Esophagus muscularis mucosa (tissue), 4 donors: ENCODE measurements at places on chromosomes 16 and 17. TPM values are rescaled to one million over a fixed set of nuclear protein-coding genes. Genes with fewer than 3 reads are reported as not detected.

Gene HEXD
- 23.3 TPM for total RNA-seq

Gene TBC1D3E
- total RNA-seq = not detected

Gene BAIAP2
- total RNA-seq = 54.5 TPM

Gene C17orf100
- 1.5 TPM for total RNA-seq

Gene KRT28
- total RNA-seq = not detected

DNA sequence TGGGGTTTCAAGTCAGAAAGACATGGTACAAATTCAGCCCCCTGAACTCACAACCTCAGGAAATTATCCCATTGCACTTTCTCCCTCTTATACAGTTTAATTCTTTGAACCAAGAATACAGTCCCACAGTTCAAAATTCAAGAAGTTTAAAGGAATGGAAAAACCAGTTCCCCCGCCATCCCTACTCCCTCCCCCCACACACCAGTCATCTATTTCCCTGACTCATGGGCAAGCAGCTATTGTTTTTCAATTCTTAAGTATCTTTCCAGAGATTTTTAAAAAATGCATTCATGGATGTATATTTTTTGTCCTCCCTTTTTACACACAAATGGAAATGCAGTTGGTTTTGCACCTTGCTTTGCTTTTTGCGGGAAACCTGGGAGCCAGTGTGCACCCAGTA is 7.3 kb downstream of the SYCE1L start:
- no peaks in the 10 kb centered on the region for H3K36me3 ChIP-seq
- no peak overlapping the region for H3K27ac ChIP-seq
- no peaks in the 10 kb centered on the region for H3K4me1 ChIP-seq
- H3K27me3 ChIP-seq = no peaks in the 10 kb centered on the region

- H3K27ac ChIP-seq = no peak overlapping the region
- H3K36me3 ChIP-seq = no peaks in the 10 kb centered on the region
- no peaks in the 10 kb centered on the region for H3K27me3 ChIP-seq
- H3K4me1 ChIP-seq = no peaks in the 10 kb centered on the region
- DNase-seq = no peak
- no peak overlapping the region for H3K4me3 ChIP-seq
These were observed 231.1 kb downstream of the COPRS start for GRCh38 chr17:31627960-31628359.

GRCh38 chr16:81612351-81613163 is 166.5 kb upstream of the PLCG2 start:
- peak overlapping the region; percentile 10 for H3K27ac ChIP-seq
- peaks cover 20% of the 10 kb centered on the region for H3K36me3 ChIP-seq
- no peak for DNase-seq
- H3K4me3 ChIP-seq = peak overlapping the region; percentile 10

DNA sequence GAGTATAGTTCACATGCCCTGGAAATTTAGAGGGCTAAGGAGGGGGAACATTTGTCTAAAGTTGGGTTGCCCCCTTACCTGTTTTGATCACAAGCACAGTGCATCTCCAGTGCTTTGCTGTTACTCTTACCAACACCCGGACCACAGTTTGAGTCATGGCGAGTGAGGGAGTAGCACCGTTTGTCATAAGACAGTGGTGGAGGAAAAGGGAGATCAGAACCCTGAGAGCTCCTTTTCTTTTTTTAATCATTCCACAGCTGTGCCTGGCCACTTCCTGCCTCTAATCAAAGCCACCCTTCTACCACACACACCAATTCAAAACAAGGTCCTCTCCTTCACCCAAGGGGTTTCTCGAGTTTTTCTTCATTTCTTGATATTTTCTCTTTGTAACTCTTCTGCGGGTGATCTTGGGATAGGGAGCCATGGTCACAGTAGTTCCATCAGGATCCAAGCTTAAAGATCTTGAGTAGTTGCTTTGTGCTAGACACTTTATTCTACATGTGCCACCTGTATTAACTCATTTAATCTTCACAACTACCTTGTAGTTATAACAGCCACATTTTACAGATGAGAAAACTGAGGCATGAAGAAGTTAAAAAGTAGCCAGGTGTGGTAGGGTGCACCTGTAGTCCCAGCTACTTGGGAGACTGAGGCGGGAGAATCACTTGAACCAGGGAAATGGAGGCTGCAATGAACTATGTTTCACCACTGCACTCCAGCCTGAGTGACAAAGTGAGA is 5.0 kb upstream of the MYL4 start:
- peak overlapping the region; percentile 73 for H3K27ac ChIP-seq
- no peaks in the 10 kb centered on the region for H3K27me3 ChIP-seq
- H3K4me1 ChIP-seq = peaks cover 25% of the 10 kb centered on the region
- no peaks in the 10 kb centered on the region for H3K36me3 ChIP-seq
- H3K4me3 ChIP-seq = no peak overlapping the region

GRCh38 chr16:81464279-81464678 is 19.7 kb downstream of the CMIP start:
- no peaks in the 10 kb centered on the region for H3K27me3 ChIP-seq
- no peak overlapping the region for H3K4me3 ChIP-seq
- H3K4me1 ChIP-seq = peaks cover 35% of the 10 kb centered on the region
- H3K36me3 ChIP-seq = no peaks in the 10 kb centered on the region
- no peak for DNase-seq

DNA sequence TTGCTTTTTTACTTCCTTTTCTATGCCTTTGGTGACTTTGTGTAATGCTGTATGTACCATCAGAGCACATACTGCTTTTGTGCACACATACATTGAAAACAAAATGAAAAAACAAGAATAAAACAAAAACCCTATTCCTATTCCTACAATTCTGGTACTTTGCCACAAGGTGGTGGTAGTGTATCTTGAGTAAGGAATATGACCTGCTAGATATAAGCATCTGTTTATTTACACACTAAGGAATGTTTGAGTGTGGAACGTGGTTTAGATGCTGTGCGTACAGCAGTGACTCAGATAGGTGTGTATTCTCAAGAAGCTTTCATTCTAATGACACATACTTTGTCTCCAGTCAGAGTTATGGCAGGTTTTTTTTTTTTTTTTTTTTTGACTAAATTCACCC is 606.2 kb downstream of the WWOX start:
- no peak overlapping the region for H3K4me3 ChIP-seq
- H3K4me1 ChIP-seq = no peaks in the 10 kb centered on the region
- H3K36me3 ChIP-seq = no peaks in the 10 kb centered on the region
- no peak overlapping the region for H3K27ac ChIP-seq
- no peak for DNase-seq

GRCh38 chr17:36524428-36524876 is 10.2 kb downstream of the MYO19 start:
- no peak overlapping the region for H3K4me3 ChIP-seq
- no peaks in the 10 kb centered on the region for H3K4me1 ChIP-seq
- H3K27ac ChIP-seq = no peak overlapping the region
- peaks cover 88% of the 10 kb centered on the region for H3K36me3 ChIP-seq
- no peaks in the 10 kb centered on the region for H3K27me3 ChIP-seq

- no peaks in the 10 kb centered on the region for H3K4me1 ChIP-seq
- no peak overlapping the region for H3K4me3 ChIP-seq
- H3K36me3 ChIP-seq = no peaks in the 10 kb centered on the region
- DNase-seq = peak; percentile 26
- no peaks in the 10 kb centered on the region for H3K27me3 ChIP-seq
- no peak overlapping the region for H3K27ac ChIP-seq
These were observed 95.0 kb downstream of the PRKCB start for GRCh38 chr16:23930791-23931190.

DNA sequence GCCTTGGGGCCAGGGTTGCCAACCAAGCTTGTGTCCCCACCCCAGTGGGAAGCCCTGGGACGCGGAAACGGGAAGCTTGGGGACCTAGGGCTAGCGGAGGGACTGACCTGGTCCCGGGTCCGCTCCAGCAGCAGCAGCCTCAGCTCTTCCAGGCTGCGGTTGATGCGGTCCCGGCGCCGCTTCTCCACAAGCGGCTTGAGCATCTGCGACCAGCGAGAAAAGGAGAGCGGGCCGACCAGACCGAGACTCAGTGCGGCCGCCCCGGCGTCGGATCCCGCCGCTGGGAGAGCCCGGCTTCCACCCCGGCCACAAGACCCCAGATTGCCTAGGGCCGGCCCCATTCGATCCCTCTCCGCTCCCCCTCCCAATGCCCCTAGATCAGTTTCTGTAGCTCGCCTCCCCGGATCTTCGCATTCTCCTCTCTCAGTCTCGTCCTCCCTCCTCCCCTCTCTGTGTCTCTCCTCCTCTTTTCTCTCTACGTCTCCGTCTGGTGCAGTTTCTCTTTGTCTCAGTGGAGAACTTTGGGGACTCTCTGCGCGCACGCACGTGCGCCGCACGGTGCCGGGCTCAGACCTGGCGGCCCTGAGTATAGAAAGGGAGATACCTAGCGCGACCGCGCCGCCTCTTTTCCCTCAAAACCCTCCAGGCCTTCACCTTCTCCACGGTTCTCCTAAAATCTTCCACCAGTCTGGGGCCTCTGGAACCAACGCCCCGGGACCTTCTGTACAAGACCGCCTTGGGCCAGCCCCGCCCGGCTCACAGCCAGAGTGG is 797 bp downstream of the HES7 start:
- H3K4me1 ChIP-seq = peaks cover 86% of the 10 kb centered on the region
- peak overlapping the region; percentile 63 for H3K4me3 ChIP-seq
- H3K27ac ChIP-seq = peak overlapping the region; percentile 21

DNA sequence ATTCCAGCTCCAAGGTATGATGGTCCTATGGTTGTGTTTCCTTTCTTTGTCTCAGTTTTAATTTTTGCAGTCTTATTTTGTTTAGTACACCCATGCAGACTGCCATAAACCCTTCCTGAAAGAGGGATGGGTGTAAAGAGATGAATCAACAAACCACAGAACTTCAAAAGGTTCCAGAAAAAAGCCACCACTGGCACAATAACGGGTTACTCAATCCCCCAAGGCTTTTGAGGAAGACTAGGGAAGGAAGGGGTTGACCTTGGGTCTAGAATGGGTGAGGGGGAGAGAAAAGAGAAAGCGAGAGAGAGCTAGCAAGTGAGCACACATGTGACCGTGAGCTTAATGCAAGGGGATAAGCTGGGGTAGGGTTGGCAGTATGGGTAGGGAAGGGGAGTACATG is 168.1 kb downstream of the XYLT1 start:
- H3K4me3 ChIP-seq = no peak overlapping the region
- DNase-seq = no peak
- peaks cover 74% of the 10 kb centered on the region for H3K4me1 ChIP-seq
- no peaks in the 10 kb centered on the region for H3K27me3 ChIP-seq
- H3K36me3 ChIP-seq = no peaks in the 10 kb centered on the region

DNA sequence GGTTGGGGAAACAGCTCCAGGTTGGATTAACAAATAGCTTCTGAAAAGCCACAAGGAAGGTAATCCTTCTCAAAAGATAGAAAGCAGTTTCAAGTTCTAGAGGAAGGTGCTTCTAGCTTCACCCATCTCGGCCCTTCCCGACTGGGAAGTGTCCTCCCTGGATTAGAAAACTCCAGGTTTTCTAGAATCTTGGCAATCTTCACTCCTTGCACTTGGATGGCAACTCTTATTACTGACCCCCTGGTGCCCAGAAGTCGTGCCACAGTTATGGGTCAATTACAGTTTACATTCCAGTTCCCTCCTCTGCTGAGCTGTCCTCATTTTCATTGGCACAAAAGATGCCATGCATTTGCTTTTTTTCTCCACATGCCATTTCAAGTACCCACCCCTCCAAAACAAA is 65.6 kb downstream of the SMG6 start:
- DNase-seq = no peak
- H3K36me3 ChIP-seq = peaks cover 27% of the 10 kb centered on the region
- peaks cover 34% of the 10 kb centered on the region for H3K4me1 ChIP-seq
- peak overlapping the region; percentile 75 for H3K27ac ChIP-seq
- peak overlapping the region; percentile 31 for H3K4me3 ChIP-seq

GRCh38 chr17:27157297-27157696 is 136.6 kb upstream of the WSB1 start:
- no peaks in the 10 kb centered on the region for H3K4me1 ChIP-seq
- H3K4me3 ChIP-seq = no peak overlapping the region
- no peak overlapping the region for H3K27ac ChIP-seq

DNA sequence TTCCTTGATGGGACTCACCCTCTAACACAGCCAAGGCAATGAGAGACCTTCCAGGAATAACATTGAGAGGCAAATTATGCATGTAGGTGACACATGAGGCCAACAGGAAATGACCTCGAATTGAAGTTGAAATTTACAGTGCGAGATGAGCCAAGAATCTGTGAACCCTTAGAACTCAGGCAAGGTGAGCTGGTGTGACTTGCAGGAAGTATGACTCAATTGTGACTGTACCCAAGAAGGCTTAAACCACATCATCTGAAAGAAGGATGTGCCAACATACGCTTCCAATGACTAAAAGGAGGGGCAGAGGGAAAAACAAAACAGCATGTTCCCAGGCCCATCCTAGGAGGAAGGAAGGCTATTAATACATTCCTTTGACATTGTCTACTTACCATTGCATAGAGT is 44.8 kb downstream of the PITPNC1 start:
- H3K4me3 ChIP-seq = no peak overlapping the region
- no peaks in the 10 kb centered on the region for H3K36me3 ChIP-seq
- no peak for DNase-seq
- no peaks in the 10 kb centered on the region for H3K27me3 ChIP-seq

DNA sequence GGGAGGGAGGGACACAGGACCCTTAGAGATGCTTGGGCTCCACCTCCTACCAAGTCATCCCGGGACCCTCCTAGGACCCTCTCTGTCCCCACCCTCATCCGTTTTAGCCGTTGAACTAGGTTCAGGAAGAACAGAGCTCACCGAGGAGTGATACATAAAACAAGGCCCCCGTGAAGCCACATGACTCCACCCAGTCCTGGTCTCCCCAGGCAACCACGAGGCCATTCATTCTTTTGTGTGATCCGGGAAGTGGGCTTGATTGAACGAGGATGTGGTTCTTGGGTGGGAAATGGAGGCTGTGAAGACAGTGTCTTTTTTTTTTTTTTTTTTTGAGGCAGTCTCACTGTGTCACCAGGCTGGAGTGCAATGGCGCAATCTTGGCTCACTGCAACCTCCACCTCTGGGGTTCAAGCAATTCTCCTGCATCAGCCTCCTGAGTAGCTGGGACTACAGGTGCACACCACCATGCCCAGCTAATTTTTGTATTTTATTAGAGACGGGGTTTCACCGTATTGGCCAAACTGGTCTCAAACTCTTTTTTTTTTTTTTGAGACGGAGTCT is 14.8 kb downstream of the TRARG1 start:
- no peak overlapping the region for H3K4me3 ChIP-seq
- no peaks in the 10 kb centered on the region for H3K36me3 ChIP-seq
- H3K4me1 ChIP-seq = peaks cover 11% of the 10 kb centered on the region
- DNase-seq = no peak
- H3K27ac ChIP-seq = no peak overlapping the region

- H3K4me3 ChIP-seq = no peak overlapping the region
- H3K36me3 ChIP-seq = peaks cover 68% of the 10 kb centered on the region
- peaks cover 18% of the 10 kb centered on the region for H3K4me1 ChIP-seq
- no peak overlapping the region for H3K27ac ChIP-seq
These were observed 16.1 kb downstream of the ZNF500 start for GRCh38 chr16:4750896-4751295.
